ENCODE measurements at places on chromosomes 3 and 15.

DNA sequence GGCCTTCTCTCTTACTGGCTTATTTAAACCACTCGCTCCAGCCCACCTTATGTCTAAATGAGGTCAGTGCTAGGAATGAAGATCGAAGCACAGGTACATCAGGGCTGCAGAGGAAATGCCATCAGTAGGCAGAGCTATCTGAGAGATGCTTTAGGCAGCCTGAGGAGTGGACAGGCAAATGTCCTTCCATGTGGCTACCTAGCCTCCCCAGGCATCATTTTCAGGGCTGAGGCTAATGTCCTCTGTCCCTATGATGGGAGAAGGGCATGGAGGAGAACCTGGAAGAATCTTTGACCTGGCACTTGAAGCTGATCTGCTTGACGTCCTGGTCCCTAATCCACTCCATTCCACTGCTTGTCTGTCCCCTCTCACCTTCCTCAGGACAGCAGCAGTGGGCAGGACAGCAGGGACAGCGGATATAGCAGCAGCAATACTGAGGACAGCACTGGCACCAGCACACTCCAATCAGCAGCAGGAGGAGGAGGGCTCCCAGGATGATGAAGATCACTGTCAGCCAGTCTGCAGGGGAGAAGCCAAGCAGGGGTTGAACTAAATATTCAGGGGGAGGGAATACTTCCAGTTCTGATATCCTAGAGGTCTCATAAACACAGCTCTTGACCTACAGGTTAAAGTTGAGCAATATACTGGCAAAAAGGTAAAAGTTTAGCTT, 21.0 kb downstream of the ILDR1 start:
- DNase-seq: no peak

GRCh38 chr3:62378921-62379320, 5.6 kb upstream of the FEZF2 start:
- no peak for DNase-seq

- no peak for DNase-seq
These were observed 6.3 kb downstream of the ABCC5 start for GRCh38 chr3:184011230-184011876.

- no peak for DNase-seq
These were observed 95.1 kb downstream of the ROBO1 start for GRCh38 chr3:79672731-79673130.

GRCh38 chr3:125075738-125076137, 19.9 kb upstream of the HEG1 start:
- DNase-seq: no peak

GRCh38 chr15:46091860-46092450, 457.1 kb downstream of the SQOR start:
- no peak for DNase-seq

DNA sequence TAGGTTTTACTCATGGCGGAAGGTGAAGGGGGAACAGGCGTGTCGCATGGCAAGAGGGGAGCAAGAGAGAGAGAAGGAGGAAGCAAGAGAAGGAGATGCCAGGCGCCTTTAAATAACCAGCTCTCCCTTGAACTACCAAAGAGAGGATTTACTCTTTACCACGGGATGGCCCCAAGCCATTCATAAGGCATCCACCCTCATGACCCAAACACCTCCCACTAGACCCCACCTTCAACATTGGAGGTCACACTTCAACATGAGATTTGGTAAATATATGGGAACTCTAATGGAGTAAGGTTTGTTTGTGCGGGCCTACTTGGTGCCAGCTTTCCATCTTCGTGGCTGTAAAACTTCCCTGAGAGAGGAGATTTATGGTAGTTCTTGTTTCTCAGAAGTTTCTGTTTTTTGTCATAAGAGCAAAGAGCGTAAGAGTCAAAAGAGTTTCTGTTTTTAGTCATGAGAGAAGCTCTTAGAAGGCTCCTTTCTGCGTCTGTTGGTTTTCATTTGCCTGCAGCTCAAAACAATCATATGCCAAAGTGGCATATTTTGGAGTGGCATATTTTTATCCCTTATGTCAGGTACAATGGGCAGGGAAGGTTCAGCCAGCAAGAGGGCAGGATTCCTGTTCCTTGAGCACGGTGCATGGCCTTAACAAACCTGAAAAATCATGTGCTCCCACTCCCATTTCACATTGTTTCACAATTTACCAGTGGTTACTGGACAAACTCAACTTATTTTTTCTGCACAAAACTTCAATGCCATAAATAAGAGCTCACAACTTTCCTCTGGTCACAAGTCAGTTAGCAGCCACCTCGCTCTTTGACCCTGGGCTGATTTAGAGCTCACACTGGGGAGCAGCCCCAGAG, 12.5 kb downstream of the PML start:
- DNase-seq: no peak

DNA sequence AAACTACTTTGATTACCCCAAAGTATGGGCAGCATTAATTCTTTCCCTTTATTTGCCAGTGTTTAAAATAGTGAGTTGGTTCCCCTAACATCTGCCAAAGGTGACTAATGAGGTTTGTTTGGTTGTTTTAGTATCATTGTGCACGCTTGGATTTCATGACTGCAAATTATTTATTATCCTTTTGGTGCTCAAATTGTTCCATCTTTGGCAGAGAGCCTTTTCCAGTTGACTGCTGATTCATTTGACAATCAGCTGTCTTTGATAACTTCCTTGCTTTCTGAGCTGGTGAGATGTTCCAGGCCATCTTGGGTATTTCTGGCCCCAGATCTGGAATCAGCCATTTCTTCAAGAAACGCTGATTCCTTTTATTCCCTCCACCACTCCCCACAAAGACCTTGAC, 8.9 kb downstream of the DLEC1 start:
- DNase-seq: no peak

DNA sequence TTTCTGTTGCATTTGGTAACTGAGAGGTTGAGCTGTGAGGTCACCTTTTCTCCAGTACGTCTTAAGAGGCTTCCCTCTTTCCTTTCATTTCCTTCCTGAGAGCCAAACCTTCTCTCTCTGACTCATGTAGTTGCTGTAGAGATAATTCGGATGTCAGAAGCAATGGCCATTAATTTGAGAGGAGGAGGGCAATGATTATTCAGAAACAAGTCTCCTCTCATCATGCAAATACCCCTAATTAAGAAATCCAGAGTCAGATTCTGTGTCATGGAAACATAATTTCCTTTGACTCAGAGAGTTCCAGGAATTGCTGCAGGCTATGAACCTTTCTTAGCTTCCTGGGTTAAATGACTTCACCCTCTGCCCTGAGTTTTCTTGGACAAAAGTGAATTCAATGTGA, 59.0 kb upstream of the GSK3B start:
- no peak for DNase-seq

DNA sequence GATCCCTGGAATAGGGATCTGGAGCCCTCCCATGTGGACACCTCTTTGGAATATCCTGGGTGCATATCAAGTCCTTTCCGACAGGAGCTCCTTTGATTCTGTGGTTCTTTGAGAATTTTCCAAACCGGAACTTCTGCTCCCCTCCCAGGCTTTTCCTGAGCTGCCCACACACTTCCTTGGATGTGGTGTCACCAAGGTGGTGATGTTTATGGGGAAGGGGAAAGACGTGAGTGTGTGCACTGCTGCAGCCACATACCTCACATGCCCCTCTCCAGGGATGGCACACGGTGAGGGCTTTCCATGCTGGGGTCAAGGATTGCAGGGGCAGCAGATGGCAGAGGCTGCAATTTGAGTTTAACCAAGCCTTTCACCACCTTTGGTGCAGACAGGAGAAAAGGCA, 27.9 kb upstream of the PSTPIP1 start:
- DNase-seq: no peak

- no peak for DNase-seq
These were observed 19.5 kb downstream of the PLXNB1 start for GRCh38 chr3:48410205-48411040.

DNA sequence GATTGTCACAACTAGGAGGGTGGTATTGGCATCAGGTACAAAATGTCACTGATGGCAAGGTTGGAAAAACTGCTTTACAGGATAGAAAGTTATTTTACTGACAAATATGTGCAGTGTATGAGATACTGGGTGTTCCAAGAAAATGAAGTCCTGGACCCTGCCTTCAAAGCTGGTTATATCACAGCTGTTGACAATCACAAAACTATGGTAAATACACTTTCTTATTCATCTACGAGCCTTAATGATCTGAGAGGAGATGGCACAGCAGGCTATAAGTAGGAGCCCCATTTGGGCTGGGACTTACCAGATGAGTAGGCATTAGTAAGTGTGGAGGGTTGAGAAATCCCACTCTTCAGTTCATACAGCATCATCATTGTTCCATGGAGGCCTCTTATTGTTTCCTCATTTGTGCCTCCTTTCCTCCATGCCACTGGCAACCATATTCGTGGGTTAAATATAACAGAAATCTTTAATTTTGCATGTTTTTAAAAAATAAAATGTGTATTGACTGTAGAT, 66.9 kb downstream of the CMTM8 start:
- DNase-seq: no peak

DNA sequence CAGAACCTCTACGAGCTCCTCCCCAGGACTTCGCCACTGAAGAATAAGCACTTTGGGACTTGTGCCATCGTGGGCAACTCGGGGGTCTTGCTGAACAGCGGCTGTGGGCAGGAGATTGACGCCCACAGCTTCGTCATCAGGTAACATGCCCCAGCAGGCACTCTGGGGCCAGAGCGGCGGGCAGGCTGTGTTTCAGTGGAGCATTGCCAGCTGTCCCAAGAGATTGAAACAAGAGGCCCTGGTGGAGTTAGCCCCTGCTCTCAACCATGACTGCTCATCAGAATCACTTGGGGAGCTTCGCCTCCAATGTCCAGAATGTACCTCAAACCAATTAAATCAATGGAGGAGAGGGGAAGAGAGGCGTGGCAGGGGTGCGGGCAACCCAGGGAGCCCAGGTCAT, 44.8 kb downstream of the ST8SIA2 start:
- no peak for DNase-seq

GRCh38 chr3:113018536-113019181, 27.9 kb downstream of the GTPBP8 start:
- peak; percentile 6 for DNase-seq

DNA sequence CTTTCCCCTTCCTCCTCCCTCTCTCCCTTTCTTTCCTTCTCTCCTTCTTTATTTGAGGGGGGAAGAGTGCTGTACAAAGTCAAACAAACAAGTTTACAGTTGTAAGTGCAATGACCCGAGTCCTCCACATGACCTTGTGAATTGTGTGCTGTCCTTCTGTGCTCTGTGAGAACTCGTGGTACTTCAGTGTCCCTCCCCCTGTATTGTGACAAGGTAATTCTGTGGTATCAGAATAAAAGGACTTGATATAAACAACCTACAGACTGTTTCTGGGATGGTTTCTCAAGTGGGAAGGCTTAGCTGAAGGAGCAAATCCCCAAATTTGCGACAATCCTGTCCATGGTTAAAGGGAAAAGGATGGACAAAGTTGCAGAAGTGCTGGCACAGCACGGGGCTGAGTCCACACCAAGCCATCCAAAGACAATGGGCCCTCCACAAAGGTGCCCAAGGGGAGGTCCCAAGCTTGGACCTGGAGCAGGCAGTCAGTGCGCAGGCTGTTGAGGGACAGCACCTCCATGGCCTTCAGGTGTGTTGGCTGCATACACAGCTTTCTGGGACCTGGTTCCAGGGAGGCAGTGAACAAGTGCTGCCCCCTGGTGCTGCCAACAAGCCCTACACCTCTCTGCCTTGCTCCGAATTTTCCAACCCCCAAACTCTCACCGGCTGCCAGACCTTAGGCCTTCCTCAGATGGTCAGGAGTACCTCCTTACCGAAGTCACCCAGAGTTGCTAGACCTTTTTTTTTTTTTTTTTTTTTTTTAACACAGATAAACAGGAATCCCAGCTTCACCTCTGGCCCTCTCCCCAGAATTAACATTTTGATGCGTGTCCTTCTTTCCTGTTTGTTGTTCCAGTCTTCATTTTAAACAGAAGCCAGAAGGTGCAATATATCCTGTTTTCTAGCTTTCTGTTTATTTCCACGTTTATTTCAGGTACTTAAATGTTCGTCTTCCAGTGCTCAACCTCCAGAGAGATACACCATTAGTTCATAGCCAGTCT, 2.6 kb upstream of the APEH start:
- DNase-seq: peak; percentile 53

DNA sequence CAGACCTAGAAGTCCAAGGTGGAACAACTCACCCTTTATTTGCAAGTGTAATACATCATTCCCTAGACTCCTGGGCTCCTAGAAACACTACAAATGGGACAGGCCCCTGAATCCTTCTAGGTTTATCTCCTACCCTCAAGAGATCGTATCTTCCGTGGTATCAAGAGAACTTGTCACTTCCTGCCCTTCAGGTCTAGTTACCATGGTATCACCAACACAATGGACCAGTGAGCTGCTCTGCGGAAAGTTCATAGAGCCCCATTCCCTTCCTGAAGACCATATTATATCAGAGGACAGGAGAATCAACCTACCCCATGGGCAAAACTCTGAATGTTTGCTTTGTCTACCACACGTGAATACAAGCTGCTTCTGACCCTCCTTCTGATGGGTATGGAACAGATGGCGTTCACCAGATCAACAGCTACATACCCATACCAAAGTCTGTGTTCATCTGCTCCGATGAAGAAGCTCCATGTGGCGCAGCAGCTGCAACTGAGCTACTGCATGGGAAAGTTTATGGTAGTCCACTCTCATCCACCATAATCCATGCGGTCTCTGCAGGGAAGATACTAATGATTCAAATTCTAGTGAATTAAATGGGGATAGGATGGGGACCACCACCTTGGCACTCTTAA, 84.6 kb upstream of the KLF13 start:
- DNase-seq: no peak

DNA sequence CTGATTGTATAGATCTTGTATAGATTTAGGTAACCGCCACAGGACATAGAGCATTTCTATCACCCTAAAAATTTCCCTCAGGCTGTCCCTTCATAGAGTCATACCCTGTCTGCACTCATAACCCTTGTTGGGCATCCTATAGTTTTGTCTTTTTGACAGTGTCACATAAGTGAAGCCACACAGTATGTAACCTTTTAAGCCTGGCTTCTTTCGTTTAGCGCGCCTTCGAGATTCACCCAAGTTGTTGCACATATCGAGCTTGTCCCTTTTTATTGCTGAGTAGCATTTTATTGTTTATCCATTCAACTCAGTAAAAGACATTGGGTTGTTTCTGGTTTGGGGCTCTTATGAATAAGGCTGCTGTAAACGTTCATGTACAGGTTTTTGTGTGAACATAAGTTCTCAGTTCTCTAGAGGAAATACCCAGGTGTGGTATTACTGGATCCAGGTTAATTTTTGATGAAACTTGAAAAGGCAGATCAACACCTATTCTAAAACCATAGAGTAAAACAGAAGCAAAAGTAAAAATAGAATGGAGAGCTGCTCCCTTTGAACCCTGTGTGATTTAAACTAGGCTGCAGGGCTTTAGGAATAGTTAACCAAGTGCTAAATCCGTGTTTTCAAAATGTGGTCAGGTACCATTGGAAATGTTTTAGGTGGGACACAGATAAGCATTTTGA, 49.5 kb downstream of the CD86 start:
- no peak for DNase-seq

Data from naive B cell (primary cell).